ENCODE measurements at places on chromosomes 5 and 9.

GRCh38 chr9:70791936-70792335 lies 329.5 kb downstream of the TRPM3 start:
- DNase-seq: no peak

GRCh38 chr5:142684508-142685041 lies 1.3 kb downstream of the FGF1 start:
- no peak for DNase-seq

- DNase-seq: no peak
Observed at GRCh38 chr9:3292311-3292710, 233.5 kb downstream of the RFX3 start.

DNA sequence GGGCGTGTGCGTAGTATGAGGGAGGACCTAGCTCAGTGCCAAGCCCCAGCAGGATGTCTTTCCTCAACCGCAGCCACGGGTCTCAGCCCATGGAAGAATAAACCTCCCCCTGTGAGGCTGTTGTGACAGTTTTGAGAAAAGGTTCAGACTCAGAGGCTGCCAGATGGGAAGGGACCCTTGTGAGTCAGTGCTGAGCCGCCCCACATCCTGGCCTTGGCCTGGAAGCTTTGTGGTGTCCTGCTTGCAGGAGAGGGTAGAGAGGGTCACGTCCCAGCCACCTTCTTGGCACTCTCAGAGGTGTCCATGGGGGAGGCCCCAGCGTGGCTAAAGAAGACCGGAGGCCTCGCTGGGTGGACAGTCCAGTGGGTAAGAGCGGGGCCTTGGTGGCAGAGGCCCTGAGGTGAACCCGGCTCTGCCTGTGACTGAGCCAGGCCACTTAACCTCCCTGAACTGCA lies 2.8 kb downstream of the GRHPR start:
- no peak for DNase-seq

DNA sequence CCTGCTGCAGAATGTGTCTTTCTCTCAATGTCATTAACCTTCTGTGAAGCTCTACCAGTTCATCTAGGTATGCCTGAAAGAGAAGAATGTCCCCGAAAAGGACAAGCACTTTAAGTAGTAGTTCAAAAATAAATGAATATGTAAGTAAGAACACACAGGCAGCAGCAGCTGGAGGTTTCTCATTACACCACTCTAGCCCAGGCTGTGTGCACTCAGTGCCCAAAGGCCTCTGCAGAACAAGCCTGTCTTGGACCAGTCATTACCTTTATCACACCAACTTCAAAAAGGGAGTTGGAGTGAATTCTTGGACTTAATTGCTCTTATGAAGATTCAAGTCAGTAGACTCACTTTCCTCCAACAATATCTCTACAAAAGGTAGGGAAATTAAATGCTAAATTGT lies 268.8 kb downstream of the MLLT3 start:
- DNase-seq: no peak

- DNase-seq: no peak
Observed at GRCh38 chr5:125316915-125317535, 570.6 kb upstream of the ZNF608 start.

GRCh38 chr9:25284365-25284764 lies 393.9 kb downstream of the TUSC1 start:
- no peak for DNase-seq

DNA sequence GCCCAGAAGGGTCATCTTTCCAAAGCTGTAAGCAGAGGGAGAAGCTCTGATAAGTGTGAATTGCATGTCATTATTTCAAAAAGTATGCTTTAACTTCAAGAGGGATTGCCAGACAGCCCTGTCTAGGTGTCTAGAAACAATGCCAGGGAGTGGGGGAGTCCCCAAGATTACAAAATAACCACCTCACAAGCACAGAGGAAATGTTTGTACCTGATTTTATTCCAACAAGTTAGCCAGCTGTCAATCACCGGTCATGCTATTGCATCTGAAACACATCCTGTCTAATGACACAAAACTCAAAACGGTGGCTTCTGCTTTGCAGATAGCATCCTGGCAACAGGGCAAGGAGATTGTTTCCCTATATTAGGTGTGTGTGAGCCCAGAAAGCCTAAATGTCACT lies 154.2 kb upstream of the WWC1 start:
- DNase-seq: no peak

- no peak for DNase-seq
Observed at GRCh38 chr5:7925961-7926695, 57.2 kb downstream of the MTRR start.

DNA sequence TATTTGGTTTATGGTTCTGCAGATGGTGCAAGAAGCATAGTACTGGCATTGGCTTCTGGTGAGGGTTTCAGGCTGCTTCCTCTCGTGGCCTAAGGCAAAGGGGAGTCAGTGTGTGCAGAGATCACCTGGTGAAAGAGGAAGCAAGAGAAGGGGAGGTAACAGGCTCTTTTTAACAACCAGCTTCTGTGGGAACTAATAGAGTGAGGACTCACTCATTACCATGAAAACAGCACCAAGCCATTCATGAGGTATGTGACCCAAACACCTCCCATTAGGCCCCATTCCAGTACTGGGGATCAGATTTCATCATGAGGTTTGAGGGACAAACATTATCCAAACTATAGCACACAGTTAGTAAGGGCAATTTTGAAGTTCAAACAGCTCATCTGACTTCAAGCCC lies 263.5 kb downstream of the TMEM38B start:
- no peak for DNase-seq

GRCh38 chr9:6351737-6352136 lies 23.6 kb downstream of the TPD52L3 start:
- no peak for DNase-seq

- DNase-seq: no peak
Observed at GRCh38 chr9:74824654-74825053, 63.1 kb downstream of the TRPM6 start.

All from stimulated activated CD4-positive, alpha-beta T cell treated with anti-CD3 and anti-CD28 coated beads, TNF-alpha, amount 100 ng/mL, for 1 hour (primary cell).